ENCODE measurements at places on chromosomes 1 and 21. TPM values are rescaled to one million over a fixed set of nuclear protein-coding genes. Genes with fewer than 3 reads are reported as not detected.

The KCNE2 gene
- 0.40 TPM for total RNA-seq

The PSRC1 gene
- total RNA-seq = 0.60 TPM

The GBP7 gene
- not detected for total RNA-seq

The COG2 gene
- 30.5 TPM for total RNA-seq

The CYP4Z1 gene
- total RNA-seq = 1.3 TPM

The GPR157 gene
- total RNA-seq = 26.3 TPM

DNA sequence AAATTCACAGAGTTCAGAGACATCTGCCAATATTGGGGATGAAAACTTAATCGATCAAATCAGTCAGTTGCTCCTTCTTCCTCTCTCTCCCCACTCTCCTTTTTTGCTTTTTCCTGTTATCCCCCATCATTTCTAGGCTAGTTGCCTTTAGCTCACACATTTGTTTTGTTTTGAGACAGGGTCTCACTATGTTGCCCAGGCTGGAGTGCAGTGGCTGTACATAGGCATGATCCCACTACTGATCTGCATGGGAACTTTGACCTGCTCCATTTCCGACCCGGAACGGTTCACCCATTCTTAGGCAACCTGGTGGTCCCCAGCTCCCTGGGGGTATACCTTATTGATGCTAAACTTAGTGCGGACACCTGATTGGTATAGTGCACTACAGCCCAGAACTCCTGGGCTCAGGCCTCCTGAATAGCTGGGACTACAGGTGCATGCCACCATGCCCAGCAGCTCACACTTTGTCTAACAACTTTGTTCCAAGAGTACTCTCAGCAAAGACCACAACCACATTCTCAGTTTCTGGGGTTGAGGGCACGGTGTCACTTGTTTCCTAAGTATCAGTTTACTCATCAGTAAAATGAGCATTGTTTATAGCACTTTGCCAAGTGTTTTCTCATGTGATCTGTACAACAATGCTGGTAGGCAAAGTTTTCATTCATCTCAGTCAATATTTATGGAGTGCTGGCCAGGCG is 6.7 kb upstream of the ELOA start:
- DNase-seq = no peak

DNA sequence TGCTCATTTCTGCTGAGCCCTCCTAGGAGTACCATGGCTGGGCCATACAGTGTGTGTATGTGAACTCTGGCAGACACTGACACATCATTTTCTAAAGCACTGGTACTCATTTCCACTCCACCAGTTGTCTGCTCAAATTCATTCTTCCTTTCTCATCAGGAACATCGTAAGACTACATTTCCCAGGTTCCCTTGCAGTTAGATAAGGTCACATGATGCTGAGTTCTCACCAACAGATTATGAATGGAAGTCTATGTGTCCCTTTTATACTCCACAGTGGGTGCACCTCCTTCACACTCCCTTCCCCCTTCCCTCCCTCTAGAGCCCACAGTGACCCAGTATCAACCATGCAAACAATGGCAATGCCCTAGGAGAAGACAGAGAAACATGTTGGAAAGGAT is 38.3 kb upstream of the PAX7 start:
- DNase-seq = no peak

DNA sequence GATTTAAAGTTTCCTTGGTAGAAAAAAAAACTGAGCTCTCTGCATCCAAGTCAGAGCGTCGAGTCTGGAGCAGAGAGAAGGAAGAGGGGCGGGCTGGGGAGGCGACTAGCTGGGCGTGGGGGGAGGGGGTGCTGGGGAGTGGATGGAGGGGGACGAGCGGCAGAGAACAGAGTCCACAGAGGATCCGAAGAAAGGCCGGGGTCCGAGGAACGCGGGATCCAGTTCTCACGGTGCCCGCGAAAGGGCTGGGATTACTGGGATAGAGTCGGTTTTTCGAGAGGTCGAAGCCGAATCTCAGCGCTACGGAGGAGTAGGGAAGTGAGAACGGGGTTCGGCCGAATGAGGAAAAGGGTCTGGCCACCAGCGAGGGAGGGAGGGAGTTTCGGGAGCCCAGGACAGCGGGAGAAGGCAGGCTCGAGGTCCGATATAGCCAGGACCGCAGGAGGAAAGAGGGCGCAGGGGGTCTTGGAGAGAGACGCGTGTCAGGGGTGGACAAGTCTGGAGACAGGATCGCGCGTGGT is 665 bp downstream of the DAB1 start:
- DNase-seq = no peak

GRCh38 chr21:10272216-10272615 is 249.2 kb upstream of the TPTE start:
- peak; percentile 1 for DNase-seq

GRCh38 chr1:117671781-117672501 is 66.1 kb downstream of the TENT5C start:
- DNase-seq = peak; percentile 70

DNA sequence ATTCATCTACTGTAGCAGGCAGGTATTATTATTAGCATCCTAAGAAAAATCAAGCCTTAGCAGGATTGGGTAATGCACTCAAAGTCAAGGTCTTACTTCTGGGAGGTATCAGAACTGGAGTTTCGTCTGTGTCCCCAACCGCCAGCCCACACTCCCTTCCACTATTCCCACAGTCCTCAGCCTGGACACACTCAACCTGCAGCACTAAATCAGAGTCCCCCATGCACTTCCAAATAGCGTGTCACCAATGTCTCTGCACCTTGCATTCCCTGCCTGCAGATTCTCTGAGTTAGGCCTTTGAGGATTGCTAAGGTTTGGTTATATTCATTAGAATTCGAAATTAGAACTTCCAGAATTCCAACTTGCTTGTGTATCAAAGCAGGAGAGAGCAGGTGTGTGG is 3.9 kb downstream of the LYPD8 start:
- DNase-seq = no peak

GRCh38 chr1:56939209-56939608 is 26.6 kb downstream of the C8B start:
- no peak for DNase-seq

- DNase-seq = no peak
Observed at GRCh38 chr1:90204023-90204590, 209.2 kb downstream of the ZNF326 start.

GRCh38 chr1:8020032-8020431 is 6.1 kb downstream of the ERRFI1 start:
- no peak for DNase-seq

DNA sequence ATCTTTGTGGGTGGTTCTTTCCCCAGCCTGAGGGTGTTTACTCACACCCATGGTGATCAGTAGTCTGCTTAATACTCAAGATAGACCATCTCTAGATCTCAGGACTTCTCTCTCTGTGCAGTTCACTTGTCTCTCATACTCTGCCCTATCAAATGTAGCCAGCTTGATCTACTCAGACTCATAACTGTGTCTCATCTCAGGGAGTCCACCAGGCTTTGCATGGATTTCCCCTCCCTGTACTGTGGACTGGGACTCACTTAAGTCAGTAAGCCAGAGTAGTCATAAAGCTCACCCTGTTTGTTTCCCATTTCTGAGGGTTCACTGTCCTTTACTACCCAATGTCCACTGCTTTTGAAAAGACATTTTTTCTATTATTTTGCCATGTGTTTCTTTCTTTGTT is 41.8 kb downstream of the LYPLAL1 start:
- DNase-seq = no peak

GRCh38 chr1:8463144-8463927 is 145.4 kb downstream of the SLC45A1 start:
- DNase-seq = no peak

GRCh38 chr21:42389449-42389835 is 6.4 kb downstream of the TMPRSS3 start:
- DNase-seq = no peak

DNA sequence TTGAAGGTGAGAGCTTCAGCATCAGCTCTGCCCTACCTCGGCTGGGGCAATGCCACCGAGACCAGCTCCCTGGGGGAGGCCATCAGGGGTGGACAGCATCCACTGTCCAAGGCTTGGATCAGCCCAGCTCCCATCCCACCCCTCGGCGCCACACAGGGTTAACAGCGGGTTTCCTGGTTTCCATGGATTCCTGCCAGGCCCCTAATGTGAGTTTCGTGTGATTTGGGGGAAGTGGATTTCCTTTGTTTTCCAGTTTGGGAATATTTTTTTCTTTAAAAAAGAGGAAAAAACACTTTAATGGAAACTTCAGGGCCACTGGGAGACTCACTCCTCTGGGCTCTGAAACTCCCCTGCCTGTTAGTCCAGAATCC is 34.3 kb downstream of the CASZ1 start:
- no peak for DNase-seq

- DNase-seq = no peak
Observed at GRCh38 chr21:38538353-38538752, 40.1 kb upstream of the ERG start.

DNA sequence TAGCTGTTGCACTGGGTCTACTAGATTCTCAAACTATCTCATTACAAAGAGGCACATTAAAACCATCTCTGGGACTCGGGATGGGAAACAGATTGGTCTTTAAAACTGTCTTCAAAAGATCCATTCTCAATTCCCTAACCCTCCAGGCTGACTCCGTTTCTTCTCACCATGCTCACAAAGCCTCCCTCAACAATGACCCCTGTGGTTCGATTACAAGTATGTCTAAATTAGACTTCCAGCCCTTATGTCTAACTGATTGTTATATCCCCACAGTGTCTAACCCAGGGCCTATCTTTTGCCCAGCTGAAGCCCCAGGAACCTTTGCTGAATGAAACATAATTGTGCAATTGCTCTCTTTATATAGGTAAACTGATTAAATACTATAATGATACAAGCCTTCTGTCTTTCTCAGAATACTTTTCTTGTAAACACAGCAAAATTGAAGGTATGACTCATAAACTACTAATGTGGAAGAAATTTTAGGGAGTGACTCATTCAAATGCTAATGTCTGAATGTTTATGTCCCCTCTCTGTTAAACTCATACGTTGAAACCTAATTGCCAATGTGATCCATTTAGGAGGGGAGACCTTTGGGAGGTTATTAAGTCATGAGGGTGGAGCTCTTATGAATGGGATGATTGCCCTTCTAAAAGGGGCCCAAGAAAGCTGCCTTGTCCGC is 65.6 kb upstream of the DAB1 start:
- no peak for DNase-seq

DNA sequence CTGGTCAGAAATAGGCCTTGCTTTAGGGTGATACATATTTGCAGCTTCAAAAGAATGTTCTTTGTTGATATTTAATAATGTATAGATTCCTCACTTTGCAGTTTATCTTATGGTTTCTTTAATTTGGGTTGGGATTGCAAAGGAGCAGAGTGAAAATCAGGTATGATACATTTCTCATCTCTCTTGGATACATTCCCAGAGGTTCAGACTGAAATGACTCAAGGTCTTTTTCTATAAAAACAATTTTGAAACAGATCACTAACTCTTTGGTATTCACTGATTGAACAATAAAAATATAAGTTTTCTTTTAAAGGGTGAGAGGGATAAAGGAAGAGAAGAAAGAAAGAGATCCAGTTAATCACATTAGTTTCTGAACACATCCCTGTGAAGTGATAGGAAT is 606.5 kb upstream of the CAMK1G start:
- no peak for DNase-seq

- DNase-seq = no peak
Observed at GRCh38 chr1:221994939-221995338, 253.1 kb upstream of the DUSP10 start.

- peak; percentile 76 for DNase-seq
Observed at GRCh38 chr1:201649761-201650622, 111.1 kb downstream of the NAV1 start.

DNA sequence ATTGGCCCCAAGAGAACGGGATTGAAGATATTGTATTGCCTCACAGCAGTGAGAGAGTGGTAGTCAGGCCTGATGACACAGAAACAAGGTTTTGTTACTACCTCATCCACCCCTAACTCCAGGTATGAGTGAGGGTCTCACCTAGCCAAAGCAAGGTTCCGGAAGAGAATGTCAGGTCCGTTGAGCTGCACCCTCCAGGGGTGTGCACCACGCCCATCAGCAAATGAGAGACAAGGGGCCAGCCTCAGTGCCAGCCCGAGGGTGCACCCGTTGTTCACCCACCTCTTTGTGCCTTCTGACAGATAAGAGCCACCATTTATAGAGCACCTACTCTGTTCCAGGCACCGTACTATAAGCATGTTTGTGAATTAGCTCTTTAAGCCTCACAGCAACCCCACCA is 121.9 kb upstream of the IPO9 start:
- no peak for DNase-seq

GRCh38 chr1:2962541-2962940 is 58.7 kb upstream of the ACTRT2 start:
- DNase-seq = no peak

All from psoas muscle (tissue), 8 donors.